ENCODE measurements at places on chromosomes 3 and 15. TPM values are rescaled to one million over a fixed set of nuclear protein-coding genes. Genes with fewer than 3 reads are reported as not detected.

DNA sequence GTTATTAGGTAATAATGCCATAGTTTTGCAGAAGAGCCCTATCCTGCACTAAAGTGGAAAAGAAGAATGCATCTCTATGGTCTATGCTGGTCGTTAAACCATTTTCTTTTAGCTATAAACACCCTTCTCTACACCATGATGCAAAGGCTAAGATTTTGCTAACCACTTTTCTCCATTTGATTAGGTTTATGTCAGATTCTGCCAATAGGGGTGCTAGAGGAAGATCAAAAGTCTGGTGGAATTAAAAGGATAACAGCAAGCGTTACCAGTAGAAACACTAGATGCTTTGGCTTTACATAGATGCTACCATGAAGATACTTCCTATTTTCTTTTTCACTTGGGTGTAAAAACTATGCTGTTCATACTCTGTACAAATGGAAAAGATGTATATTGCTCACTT lies 669.8 kb upstream of the ARPP21 start:
- no peaks in the 10 kb centered on the region for H3K36me3 ChIP-seq
- DNase-seq: no peak
- H3K4me1 ChIP-seq: no peaks in the 10 kb centered on the region
- no peak overlapping the region for H3K27ac ChIP-seq

- no peak within 1 kb of the TSS for H3K27ac ChIP-seq
- H3K4me3 ChIP-seq: peak within 1 kb of the TSS; percentile 69
These were observed at the start of gene RPP25 for GRCh38 chr15:74956648-74957475. TSS of gene RPP25 (minus strand) at chr15:74956772. CDS start at chr15:74956583, 189 bp downstream.

GRCh38 chr3:16124636-16125035 lies 49.8 kb upstream of the GALNT15 start:
- H3K4me1 ChIP-seq: peaks cover 22% of the 10 kb centered on the region
- H3K27ac ChIP-seq: peak overlapping the region; percentile 58
- no peak overlapping the region for H3K4me3 ChIP-seq
- no peaks in the 10 kb centered on the region for H3K36me3 ChIP-seq

DNA sequence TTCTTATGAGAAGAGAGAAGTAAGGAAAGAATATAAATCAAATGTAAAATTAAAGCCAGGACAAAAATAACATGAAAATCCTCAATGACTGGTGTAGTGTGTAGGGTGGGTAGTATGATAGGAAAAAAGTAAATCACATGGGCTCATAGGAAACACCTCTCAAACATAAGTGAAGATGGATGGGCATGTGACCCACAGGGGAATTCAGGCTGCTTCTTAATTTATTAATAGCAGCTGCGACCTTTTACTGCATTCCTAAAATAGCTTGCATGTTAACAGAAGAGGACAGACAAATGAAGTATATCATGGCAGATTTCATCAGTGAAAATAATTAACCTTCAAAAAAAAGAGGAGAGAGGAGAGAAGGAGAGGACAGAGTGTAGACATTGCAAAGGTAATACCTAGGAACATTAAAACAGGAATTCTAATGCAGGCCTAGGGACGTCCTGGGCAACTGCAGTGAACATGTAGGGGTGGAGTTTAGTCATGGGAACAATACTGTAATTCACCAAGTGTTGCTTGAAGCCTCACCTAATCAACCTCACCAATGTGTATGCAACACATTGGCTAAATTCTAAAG lies 132.9 kb downstream of the KCNMB2 start:
- H3K4me1 ChIP-seq: peaks cover 17% of the 10 kb centered on the region
- no peak overlapping the region for H3K4me3 ChIP-seq
- no peak for DNase-seq

DNA sequence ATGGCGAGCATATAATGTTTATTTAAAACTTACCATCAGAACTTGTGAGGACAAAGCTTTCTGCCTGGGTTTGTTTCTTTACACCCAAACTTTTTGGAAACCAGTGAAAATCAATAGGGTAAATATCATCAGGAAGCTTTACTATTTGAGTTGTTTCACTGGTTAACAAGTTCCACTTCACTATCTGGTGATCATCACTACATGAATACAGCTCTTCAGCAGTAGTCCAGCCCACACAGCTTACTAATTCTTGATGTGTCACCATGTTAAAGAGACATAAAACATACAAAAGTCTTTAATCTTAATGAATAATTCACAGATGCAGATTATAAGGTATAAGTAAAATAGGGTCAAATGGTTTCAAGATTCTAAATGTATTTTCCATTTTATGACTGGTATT lies 17.6 kb downstream of the IFT80 start:
- DNase-seq: no peak
- H3K27ac ChIP-seq: no peak overlapping the region
- H3K27me3 ChIP-seq: no peaks in the 10 kb centered on the region
- no peaks in the 10 kb centered on the region for H3K36me3 ChIP-seq
- H3K4me3 ChIP-seq: no peak overlapping the region
- H3K4me1 ChIP-seq: no peaks in the 10 kb centered on the region

Gene ABI3BP
- polyA plus RNA-seq: 0.59 TPM

Gene PYGO1
- 2.0 TPM for polyA plus RNA-seq

Gene SMAD6
- 0.01 TPM for polyA plus RNA-seq

Gene RASL12
- not detected for polyA plus RNA-seq

Gene TIGIT
- polyA plus RNA-seq: not detected

Gene CYP8B1
- not detected for polyA plus RNA-seq

Data from keratinocyte (primary cell).